GM23338 (cell line): ENCODE measurements at places on chromosomes 2 and 18.
A peak's percentile ranks its signal among the peaks of the same experiment; 100 is the strongest.

GRCh38 chr2:174779361-174779928, 15.2 kb upstream of the CHRNA1 start:
- DNase-seq: no peak

GRCh38 chr2:175834477-175834876, 167.6 kb downstream of the LNPK start:
- DNase-seq: peak; percentile 37

DNA sequence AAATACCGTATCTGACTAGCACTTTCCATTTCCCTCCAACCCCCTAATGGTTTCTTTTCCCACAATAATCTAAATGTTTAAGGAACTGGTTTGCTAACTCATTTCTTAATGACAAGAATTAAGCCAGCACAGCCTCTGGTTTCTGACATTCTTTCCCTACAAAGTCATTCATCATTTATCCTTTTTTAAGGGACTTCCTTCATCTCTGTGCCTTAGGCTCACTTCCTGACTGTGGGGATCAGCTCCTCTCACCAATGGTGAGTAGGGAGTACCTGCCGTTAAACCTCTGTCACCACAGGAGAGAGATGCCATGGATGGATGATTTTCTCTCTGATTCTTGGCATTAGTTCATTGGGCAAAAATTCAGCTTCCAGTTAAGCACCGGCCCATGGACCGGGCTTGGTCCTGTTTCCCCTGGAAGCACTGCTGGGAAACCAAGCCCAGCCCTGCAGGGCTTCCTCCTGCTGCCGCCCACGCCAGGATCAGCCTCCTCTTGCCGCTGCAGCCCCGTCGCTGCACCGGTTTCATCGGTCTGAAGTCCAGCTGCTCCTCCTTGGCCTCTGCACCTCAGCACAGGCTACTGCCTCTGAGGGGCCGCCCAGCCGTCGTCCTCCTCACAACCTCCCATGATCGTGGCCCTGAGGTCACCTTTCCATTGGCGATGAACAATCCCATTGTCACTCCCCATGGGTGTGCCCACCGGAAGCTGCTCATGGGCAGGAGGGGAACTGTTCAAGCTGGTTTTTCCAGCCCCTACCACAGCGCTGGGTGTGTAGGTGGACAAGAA, 64.0 kb upstream of the ZNF516 start:
- DNase-seq: no peak

DNA sequence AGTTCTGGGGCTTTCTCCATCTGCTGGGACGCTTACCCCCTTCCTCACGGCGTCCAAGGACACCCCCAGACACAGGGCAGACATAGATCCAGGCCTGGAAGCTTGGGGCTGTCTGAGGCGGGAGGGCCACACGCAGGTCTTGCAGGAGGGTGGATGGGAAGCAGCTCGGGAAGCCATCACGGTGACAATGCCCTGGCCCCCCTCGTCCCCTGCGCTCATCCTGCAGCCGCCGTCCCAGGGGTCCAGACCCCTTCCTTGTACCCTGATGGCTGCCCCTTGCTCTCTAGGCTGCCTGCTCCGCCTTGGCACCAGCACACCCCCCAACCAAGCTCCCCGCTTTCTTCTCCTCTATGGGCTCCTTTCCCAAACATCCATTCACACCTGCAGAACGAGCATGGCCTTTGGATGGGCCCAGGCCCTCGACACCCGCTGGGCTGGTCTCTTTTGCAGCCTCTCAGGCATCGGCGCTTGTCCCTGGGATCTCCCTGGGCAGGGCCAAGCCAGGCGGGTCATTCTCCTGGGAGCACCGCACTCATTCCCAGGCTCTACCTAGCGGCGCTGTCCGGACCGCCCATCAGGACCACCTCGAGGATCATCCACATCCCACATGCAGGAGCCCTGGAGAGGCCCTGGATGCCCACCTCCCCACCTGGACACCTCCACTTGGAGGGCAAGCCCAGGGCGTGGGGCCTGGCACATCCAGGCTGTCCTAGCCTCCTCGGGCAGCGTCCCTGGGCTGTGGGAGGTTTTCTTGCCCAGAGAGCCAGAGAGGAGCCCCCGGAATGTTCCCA, 274.9 kb downstream of the NDUFA10 start:
- no peak for DNase-seq

GRCh38 chr2:153479573-153479972, 1.0 kb upstream of the RPRM start:
- no peak for DNase-seq

DNA sequence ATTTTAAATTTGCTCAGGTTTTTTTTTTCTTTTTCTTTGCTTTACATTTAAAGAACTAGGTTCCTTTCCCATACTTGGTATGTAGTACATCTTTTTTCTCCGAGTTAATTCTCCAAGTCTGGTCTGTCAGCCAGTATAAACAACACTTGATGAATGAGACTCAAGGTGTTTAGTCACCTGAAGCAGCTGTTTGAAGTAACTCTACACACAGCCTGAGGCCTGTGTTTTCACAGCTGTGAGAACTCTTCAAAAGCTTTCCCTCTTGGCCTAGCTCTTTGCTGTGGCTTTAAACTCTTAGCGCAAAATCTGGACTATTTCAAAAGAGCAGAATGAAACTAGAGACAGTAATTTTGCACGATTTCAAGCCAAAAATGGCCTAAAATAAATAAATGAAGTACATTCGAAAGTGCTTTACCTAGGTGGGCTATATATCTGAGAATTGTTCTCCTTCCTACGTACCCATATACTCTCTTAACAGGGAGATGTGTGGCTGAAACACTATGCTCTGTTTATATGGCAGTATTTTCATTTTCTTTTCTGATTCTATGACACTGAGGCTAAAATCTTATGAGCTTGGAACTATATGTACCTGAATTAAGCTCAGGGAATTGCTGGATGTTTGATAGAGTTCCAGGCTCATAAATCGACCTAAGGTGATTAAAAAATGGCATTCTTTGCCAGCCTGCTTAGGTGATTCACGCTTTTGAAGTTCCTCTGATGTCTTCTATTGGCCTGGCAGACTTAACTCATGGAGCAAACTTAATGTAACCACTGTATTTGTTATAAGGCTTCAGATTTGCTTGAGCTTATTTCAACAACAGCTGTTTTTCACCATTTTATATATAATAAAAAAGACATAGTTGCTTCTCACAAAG, 1044.1 kb upstream of the ZEB2 start:
- no peak for DNase-seq

GRCh38 chr18:2312440-2312839, 258.9 kb downstream of the METTL4 start:
- DNase-seq: no peak

DNA sequence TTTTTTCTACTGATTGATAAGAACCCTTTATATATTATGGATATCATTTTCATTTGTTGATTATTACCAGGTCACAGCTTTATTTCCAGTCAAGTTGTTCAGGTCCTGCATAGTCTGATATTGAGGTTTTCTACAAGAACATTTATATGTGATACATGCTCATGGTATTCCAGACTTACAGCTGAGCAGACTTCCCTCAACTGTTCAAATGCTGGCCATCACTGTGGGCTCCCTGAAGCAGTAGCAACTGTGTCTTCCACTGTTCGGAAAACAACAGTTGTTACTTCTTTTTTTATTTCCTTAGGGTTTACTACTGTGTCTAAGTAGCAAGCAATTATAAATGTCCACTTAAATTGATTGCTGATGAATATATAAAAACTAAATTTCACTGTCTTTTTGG, 79.5 kb downstream of the DGKD start:
- DNase-seq: no peak

DNA sequence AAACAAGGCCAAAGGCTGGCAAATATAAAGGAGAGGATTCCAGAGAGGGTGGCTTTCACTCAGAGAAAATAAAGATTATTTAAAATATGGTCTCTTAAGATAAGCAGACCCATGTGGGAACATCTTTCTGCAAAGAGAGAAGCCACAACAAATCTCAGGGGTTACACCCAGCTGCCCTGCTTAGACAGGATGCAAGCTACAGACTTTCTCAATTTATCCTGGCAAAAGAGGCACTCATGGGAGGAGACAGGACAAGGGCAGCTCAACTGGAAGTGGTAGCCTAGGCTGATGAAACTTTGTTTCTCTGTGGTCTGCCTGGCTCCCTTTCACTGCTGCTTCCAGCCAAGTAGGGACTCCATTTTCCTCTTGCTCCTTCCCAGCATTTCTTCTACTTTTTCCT, 25.9 kb upstream of the SULT1C4 start:
- no peak for DNase-seq

DNA sequence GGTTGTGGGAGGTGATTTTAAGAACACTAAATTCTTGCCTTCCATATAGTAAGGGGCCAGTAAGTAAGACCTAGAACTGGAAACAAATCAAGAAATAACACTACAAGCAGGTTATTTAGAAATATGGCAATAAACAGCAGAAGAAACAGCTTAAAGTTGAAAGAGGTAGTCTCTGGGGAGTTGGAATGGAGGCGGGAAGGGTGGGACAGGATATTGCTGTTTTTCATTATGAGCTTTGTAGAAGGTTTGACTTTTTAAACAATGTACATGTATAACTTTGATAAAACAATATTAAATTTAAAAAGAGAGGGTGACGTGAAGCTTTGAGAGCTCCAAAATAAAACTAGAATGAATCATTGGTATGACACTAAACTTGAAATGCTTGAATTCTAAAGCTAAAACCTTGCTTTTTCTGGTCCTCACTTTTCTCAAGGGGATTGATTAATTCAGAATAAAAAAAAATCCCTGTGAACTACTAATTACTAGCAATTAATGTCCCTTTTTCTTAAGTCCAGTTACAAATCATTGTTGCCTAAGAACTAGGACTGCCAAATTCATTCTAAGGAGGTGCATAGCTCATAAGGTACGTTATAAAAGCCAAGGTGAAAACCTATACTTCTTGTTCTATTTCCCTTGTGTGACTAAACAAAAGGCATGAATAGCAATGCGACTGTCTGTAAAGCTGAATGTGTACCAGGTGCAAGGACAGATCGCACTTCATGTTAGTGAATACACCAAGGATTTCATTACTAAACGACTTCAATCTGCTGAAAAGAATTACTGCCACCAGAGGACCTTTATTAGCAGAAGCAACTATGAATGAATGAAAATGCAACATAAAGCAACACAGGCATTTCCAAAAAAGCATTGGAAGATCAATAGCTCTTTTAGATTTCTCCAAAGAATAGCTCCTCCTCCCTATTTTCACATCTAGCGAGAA, 177.5 kb downstream of the RBM43 start:
- DNase-seq: no peak

GRCh38 chr2:101698844-101699754, 1.6 kb downstream of the MAP4K4 start:
- no peak for DNase-seq
